ENCODE measurements at places on chromosomes 2 and 18.

DNA sequence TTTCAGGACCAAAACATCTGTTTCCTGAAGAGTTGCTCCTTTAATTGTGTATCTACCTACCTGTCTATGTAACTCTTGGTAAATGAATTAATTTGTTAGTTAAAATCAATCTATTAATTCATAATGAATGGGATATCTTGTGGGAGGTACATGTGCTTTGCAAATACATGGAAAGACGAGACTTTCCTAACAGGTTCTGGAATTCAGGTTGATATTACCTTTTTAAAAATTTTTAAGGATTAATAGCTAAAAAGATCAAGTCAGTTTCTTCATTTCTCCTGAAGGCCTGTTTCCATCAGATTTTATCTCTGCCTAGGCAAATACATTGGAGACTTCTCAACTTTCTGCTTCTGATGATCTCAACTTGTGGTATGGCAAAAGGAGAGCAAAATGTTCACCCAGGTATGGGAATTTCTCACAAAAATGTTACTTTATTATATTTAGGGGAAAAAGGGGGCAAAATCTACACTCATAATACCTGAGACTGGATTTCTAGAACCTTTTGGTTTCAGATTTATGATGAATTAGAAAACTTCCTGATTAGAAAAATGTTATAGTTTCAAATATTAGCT, 7.4 kb downstream of the TFPI start:
- no peak for DNase-seq

DNA sequence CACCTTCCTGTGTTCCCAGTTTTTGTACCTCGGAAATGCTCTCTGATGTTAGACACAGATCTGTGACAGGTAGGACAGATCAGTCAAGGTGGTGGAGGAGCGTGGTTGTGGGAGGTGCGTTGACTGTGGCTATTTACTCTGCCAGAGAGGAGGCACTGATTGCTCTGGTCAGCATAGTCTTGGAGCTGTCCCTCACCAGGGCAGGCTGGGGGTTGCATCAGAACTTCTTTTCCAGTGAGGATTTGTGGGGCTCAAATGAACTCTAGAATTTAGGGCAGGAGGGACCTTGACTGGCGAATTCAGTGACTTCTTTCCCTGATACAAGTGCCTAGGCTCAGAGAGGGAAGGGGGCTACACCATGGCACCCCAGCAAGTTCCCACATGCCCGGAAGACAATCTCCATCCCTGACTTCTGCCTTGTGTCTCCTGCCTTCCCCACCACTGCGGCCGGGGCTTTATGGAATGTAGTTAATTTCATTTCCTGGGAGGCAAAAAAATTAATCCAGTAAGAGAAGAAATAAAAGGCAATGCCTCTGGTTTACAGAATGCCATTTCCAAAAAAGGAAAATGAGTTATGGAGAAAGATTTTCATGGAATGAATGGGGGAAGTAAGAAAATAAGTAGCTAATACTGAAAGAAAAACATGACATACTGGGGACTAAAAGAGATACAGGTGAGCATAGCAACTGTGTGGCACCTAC, 26.1 kb downstream of the NIFK start:
- no peak for DNase-seq

GRCh38 chr2:174247474-174248186, 702 bp downstream of the OLA1 start:
- DNase-seq, result no peak

GRCh38 chr18:2845172-2845571, 1.6 kb upstream of the EMILIN2 start:
- DNase-seq, result no peak

DNA sequence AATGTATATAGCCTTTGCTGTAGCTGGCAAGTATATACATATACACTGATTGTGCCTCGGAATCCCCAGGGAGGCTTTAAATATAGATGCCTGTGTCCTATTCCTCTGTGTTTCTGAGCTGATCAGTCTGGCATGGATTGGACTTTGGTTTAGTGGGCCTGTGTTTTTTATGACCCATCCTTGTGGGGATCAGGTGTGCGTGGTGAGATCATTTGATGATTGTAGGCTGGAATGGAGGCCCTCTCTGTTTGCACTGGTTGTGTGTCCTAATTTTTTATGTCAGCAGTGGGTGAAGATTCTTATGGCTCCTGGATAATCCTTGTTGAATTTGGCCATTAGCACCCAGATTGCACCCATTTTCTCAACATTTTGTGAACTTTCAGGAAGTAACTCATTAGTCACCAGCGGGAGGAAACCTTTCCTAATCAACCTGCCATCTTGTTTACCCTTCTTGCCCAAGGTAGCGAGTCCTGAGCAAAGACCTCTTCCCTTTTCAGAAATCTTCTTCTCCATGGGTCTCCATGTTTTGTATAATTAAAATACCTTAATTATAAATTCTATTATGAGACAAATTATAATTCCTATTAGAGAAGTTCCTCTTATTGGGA, 75.8 kb downstream of the UGGT1 start:
- DNase-seq, result no peak

GRCh38 chr2:17719562-17720371, 33.8 kb downstream of the SMC6 start:
- DNase-seq, result no peak

- DNase-seq, result no peak
Measured at GRCh38 chr2:110099038-110099425, 16.6 kb downstream of the MALL start.

DNA sequence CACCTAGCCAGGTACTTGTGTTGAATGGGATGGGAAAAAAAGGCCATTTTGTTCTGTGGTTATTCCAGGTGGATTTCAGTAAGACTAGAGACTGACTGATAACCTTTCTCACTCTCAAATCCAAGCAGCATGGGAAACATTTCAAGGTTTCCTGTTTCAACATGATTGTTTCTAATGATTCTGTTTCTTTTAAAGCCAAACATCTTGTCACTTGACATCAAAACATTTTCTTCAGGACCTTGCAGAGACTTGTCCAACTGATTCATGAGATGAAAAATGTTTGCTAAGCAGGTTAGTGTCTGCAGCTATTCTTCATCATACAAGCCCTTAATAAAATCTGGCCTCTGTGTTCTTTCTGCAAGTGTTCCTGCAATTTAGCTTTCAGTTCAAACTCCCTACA, 456.5 kb upstream of the CWC22 start:
- no peak for DNase-seq

Data from activated B cell treated with CpG ODN at 0.5 μM for 24 hours (primary cell).